Hematopoietic multipotent progenitor cell treated with erythropoietin and hydrocortisone succinate and interleukin-3 and kit ligand, for 4 days (in vitro differentiated cells): ENCODE measurements at places on chromosomes 6 and 20.

DNA sequence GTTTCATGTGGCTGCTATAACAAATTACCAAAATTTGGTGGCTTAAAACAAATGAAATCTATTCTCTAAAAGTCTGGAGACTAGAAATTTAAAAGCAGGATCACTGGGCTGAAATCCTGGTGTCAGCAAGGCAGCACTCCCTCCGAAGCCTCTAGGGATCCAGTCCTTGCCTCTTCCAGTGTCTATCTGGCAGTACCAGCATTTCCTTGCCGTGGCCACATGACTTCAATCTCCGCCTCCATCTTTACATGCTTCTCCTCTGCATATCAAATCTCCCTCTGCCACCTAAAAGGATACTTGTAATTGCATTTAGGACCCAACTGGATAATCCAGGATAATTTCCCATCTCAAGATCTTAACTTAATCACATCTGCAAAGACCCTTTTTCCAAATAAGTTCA is 30.2 kb downstream of the ARHGAP18 start:
- DNase-seq: peak; percentile 72

DNA sequence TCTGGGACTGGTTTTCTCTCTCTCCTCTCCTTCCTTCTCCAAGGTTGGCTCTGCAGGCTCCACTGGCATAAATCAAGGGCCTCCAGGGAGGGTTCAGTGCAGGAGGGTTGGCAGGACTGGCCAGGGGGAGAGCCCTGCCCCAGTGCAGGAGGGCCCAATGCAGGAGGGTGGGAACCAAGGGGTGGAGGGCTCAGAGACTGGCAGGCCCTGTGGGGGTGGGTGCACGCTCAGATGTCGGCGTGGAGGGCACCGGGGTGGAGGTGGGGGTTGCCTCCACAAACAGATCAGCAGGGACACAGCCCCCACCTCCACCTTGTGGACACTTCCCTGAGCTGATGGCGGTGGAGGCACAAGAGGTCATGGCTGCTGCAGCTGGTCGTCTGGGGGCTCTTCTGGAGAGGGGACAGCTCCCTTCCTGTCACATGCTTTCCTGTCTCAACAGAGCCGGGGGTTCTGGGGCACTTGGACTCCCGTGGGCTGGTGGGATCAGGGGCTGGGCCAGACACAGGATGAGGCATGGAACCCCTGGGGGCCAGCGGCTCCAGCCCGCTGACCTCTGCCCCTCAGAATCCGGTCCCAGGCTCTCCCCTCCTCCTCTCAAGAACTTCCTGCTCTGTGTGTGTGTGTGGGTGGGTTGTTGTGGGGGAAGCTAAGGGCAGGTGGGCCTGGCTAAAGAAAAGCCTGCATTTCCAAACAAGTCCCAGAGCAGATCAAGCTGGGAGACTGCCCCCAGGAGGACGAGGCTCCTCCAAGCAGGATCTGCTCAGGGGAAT is 2.7 kb upstream of the ABHD16B start:
- peak; percentile 67 for DNase-seq

- peak; percentile 84 for DNase-seq
Observed at GRCh38 chr20:53621482-53622246, 28.0 kb upstream of the ZNF217 start.

DNA sequence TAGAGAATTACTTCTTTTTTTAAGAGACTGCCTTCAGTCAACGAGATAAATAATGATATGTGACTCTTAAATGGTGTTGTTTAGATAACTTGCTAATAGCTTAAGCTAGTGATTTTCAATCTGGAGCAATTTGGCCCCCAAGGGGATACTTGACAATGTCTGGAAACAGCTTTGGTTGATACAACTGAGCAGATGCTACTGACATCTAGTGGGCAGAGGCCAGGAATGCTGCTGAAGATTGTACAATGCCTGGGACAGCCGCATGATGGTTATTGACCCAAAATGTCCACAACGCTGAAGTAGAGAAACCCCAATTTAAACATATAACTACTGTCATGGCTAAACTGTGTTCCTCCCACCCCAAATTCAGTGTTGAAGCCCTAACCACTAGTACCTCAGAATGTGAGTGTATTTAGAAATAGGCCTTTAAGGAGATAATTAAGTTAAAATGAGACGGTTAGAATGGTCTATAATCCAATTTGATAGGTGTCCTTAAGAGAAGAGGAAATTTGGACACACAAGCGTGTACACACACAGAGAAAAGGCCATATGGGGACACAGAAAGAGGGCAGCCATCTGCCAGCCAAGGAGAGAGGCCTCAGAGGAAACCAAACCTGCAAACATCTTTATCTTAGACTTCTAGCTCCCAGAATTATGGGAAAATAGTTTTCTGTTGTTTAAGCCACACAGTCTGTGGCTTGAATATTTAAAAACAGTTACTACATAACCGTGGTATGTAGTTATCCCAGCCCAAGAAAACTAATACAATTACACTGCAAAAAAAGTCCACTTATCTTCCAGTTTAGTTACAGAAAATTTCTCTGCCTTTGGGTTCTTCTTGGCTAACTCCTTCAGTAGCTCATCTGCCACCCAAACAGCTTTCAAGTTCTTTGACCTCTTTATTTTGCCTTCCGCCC is 22.2 kb downstream of the RWDD2A start:
- peak; percentile 87 for DNase-seq

GRCh38 chr6:4818272-4818938 is 42.2 kb downstream of the CDYL start:
- DNase-seq: no peak

DNA sequence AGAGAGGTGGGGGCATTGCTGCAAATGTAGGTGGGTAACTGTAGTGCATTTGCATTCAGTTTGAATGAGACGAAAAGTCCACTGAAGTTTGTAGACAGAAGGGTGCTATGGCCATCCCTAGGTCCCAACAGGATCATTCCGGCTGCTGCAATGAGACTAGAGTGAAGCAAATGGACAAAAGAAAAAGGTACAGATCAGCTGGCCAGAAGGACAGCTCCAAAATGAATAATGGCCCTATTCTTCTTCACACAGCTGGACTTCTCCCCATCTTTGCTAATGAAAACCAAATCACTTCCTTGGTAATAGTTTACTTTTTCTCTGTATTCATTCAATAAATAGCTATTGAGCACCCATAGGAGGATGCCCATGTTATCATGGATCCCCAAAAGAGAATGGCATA is 56.4 kb upstream of the TPD52L1 start:
- DNase-seq: no peak
